ENCODE measurements at places on chromosomes 6 and 20. TPM values are rescaled to one million over a fixed set of nuclear protein-coding genes. Genes with fewer than 3 reads are reported as not detected.

The BAK1 gene
- 13.0 TPM for total RNA-seq

The ZBTB46 gene
- 4.5 TPM for total RNA-seq

The CST4 gene
- total RNA-seq, result 0.17 TPM

The TINAG gene
- not detected for total RNA-seq

The CCN2 gene
- 22.8 TPM for total RNA-seq

The TMEM200A gene
- 44.2 TPM for total RNA-seq

The DDR1 gene
- total RNA-seq, result 17.5 TPM

DNA sequence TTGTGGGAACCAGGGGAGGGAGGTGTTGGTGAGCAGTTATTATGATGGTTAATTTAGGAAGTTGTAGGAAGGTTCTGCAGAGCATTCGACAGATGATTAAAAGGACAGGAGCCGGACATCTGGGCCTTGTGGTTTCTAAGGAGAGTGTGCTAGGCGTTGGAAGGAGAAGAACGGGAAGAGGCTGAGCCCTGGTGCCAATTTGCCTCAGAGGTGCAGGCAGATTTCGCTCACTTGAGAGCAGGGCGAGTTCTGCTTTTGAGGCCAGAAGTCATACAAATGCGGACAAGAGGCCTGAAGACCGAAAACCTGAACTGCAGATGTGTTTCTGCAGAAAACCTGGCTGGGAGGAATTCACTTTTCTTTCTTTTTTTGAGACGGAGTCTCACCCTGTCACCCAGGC is 30.5 kb upstream of the RPS6KA2 start:
- H3K27me3 ChIP-seq, result peaks cover 4% of the 10 kb centered on the region
- H3K4me3 ChIP-seq, result no peak overlapping the region
- no peaks in the 10 kb centered on the region for H3K4me1 ChIP-seq
- no peak overlapping the region for H3K27ac ChIP-seq
- DNase-seq, result no peak

DNA sequence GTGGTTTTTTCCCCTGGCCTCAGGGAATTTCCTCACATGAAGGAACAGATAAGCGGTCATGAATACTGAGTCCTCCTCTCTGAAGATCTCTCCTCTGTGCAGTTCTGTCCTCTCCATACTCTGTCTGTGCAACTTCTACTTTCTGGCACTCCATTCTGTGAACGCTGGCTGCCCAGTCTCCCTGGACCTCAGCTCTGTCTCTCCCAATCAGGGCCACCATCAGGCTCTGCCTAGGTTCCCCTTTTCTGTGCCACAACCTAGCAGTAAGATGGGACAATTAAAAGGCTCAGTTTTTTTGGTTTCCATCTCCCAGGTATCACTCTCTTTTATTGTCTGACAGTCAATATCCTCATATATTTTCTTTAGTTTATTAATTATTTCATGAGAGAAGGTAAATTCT is 4.8 kb upstream of the ADGB start:
- DNase-seq, result no peak
- H3K36me3 ChIP-seq, result no peaks in the 10 kb centered on the region
- no peak overlapping the region for H3K27ac ChIP-seq
- no peaks in the 10 kb centered on the region for H3K27me3 ChIP-seq
- H3K4me3 ChIP-seq, result no peak overlapping the region
- no peaks in the 10 kb centered on the region for H3K4me1 ChIP-seq

GRCh38 chr20:54203281-54203680 is 4.6 kb upstream of the PFDN4 start:
- H3K27me3 ChIP-seq, result no peaks in the 10 kb centered on the region
- H3K27ac ChIP-seq, result no peak overlapping the region
- H3K4me3 ChIP-seq, result no peak overlapping the region
- H3K4me1 ChIP-seq, result no peaks in the 10 kb centered on the region

DNA sequence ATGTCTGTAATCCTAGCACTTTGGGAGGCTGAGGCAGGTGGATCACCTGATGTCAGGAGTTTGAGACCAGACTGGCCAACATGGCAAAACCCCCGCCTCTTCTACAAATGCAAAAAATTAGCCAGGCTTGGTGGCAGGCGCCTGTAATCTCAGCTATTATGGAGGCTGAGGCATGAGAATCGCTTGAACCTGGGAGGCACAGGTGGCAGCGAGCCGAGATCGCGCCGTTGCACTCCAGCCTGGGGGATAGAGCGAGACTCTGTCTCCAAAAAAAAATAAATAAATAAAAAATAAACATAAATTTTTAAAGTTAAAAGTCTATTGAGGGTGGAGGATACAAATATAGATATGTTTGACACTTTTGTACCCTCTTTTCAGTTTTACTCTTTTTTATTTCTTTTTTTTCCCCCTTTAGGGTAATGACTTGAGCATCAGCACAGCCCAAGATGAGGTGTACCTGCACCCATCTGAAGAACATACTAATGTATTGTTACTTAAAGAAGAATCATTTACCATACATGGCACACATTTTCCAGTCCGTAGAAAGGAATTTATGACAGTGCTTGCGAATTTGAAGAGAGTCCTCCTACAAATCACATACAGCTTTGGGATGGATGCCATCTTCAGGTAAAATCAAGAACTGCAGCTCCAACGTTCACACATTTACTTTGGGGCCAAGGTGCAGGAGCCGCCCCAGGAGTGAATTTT is 368.9 kb downstream of the LAMA2 start:
- no peaks in the 10 kb centered on the region for H3K36me3 ChIP-seq
- no peaks in the 10 kb centered on the region for H3K27me3 ChIP-seq
- no peaks in the 10 kb centered on the region for H3K4me1 ChIP-seq
- DNase-seq, result peak; percentile 73

DNA sequence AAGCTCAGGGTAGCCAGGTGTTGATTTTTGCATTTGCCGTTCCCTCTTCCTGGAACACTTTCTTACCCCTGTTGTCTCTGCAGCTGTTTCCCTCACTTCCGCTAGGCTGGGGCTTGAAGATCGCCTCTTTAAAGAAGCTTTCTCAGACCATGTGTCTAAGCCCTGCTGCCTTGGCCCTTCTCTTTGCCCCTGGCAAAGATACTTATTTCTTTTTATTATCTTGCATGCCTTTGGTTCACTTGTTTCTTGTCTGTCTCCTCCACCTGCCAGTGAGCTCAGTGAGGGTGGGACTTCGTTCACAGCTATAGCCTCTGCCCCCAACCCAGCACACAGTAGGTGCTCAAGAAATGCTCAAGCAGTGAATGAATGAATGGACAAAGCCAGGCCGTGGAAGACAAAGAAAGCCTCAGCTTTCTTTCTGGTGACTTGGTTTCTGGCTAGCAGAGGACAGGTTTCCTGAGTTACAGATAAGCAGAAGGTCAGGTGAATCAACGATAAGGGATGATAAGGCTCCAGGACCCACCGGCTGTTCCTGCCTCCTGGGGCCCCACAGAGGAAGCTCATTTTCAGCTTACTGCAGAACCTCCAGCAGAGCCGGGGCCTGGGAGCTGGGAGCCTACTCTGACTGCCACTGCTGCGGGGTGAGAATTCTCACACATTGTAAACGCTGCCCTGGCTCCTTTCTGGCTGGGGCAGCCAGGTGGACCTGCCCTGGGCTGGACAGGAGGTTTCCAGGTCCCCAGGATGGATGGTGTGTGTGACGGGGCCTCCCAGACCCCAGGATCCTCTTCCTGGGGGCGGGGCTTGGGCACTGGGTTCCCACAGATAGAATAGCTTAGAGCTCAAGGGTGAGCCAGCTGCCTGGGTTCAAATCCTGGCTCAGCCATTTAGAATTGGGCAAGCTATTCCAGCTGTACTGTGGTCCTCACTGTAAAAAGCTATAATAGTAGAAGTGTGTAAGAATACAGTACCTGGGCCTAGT is 29.8 kb downstream of the SNAI1 start:
- no peak overlapping the region for H3K27ac ChIP-seq
- no peak overlapping the region for H3K4me3 ChIP-seq
- no peak for DNase-seq

- H3K27ac ChIP-seq, result no peak overlapping the region
- no peaks in the 10 kb centered on the region for H3K4me1 ChIP-seq
- no peaks in the 10 kb centered on the region for H3K36me3 ChIP-seq
- H3K27me3 ChIP-seq, result no peaks in the 10 kb centered on the region
- H3K4me3 ChIP-seq, result no peak overlapping the region
Measured at GRCh38 chr6:127857051-127857637, 43.7 kb downstream of the THEMIS start.

DNA sequence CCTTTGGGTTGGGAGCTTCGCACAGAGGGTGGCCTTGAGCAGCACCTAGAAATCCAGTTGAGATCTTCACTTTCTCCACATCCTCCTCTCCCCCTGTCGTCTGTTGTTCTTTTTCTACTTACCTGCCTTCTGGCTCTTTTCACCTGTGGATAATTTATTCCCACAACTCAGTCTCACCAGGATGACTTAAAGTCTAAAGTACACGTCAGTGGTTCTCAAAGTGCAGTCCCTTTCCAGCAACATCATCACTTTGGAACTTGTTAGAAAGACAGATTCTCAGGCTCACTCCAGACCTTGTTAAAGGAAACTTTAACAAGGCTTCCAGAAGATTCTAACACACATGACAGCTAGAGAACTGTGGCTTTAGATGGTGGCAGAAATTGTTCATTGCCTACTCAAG is 27.7 kb upstream of the BCAS1 start:
- no peak overlapping the region for H3K4me3 ChIP-seq
- H3K27me3 ChIP-seq, result peaks cover 5% of the 10 kb centered on the region
- no peaks in the 10 kb centered on the region for H3K36me3 ChIP-seq
- H3K4me1 ChIP-seq, result no peaks in the 10 kb centered on the region
- H3K27ac ChIP-seq, result no peak overlapping the region

GRCh38 chr6:2695454-2696095 is 55.1 kb downstream of the MYLK4 start:
- H3K4me1 ChIP-seq, result no peaks in the 10 kb centered on the region
- no peak overlapping the region for H3K27ac ChIP-seq
- no peaks in the 10 kb centered on the region for H3K27me3 ChIP-seq

- peaks cover 4% of the 10 kb centered on the region for H3K4me1 ChIP-seq
- no peak overlapping the region for H3K4me3 ChIP-seq
- H3K36me3 ChIP-seq, result peaks cover 51% of the 10 kb centered on the region
- DNase-seq, result no peak
- no peak overlapping the region for H3K27ac ChIP-seq
Measured at GRCh38 chr20:45964006-45964400, 8.0 kb downstream of the ZNF335 start.

DNA sequence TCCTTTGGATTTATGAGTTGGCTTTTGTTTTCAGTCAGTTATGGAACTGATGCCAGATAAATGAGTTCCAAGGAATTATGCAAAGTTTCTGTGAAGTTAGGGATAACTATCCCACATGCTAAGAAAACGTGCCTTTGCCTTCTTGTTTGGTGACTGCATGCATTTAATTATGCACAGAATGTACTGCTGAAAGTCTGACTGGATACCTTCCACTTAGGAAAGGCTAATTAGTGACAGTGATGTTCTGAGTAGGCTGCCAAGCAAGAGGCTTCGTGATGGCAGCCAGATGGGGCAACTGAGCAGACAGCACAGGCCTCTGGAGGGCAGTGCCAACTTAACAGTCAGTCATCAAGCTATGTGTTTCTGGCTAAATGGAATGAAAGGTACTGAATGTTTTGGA is 289.9 kb downstream of the CD109 start:
- no peak overlapping the region for H3K4me3 ChIP-seq
- H3K36me3 ChIP-seq, result no peaks in the 10 kb centered on the region
- peak; percentile 41 for DNase-seq

- DNase-seq, result no peak
- peaks cover 28% of the 10 kb centered on the region for H3K36me3 ChIP-seq
- H3K4me3 ChIP-seq, result no peak overlapping the region
- H3K27ac ChIP-seq, result no peak overlapping the region
- no peaks in the 10 kb centered on the region for H3K27me3 ChIP-seq
- H3K4me1 ChIP-seq, result no peaks in the 10 kb centered on the region
Measured at GRCh38 chr6:169230946-169231789, 22.5 kb downstream of the THBS2 start.

DNA sequence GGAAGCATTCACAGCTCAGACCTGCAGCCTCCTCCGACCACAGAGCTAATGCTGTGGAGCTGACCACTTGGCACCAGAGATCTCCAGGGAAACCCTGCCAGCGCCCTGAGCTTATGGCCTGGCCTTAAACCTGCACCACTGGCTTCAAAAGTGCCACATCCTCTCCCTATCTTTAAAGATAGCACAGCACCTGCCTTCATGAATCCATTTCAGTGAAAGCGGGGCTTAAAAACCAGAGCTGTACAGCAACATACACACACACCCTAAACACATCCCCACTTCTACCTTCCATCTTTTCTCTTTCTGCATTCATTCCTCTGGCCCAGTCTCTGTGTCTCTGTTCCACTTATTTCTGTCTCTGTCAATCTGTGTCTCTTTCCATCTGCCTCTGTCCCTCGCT is 59.8 kb upstream of the CCDC167 start:
- peaks cover under 1% of the 10 kb centered on the region for H3K4me1 ChIP-seq
- no peaks in the 10 kb centered on the region for H3K36me3 ChIP-seq
- no peak overlapping the region for H3K27ac ChIP-seq
- no peak overlapping the region for H3K4me3 ChIP-seq
- no peak for DNase-seq
- H3K27me3 ChIP-seq, result peaks cover 21% of the 10 kb centered on the region

DNA sequence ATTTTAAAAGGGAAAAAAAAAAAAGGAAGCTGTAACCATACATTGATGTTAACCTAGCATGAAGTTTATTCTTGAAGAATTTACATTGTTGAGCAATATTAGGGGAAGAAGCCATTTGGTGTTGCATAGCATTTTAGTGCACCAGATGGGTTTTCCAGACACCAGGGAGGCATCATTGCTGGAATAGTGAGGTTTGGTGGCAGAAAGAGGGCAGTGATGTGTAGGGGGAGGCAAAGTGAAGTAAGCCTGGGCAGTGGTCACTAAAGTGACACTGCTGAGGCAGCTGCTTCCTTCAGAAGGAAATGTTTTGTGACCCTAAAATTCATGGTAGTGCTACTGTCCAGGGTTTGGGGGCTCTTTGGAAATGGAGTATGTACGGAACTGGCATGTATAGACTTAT is 2.6 kb downstream of the TOMM6 start:
- H3K4me1 ChIP-seq, result peaks cover 4% of the 10 kb centered on the region
- H3K4me3 ChIP-seq, result no peak overlapping the region
- no peak overlapping the region for H3K27ac ChIP-seq
- DNase-seq, result no peak

- H3K4me1 ChIP-seq, result no peaks in the 10 kb centered on the region
- no peak overlapping the region for H3K4me3 ChIP-seq
- DNase-seq, result no peak
- H3K27me3 ChIP-seq, result no peaks in the 10 kb centered on the region
- H3K36me3 ChIP-seq, result no peaks in the 10 kb centered on the region
- no peak overlapping the region for H3K27ac ChIP-seq
Measured at GRCh38 chr6:139841794-139842215, 467.4 kb upstream of the CITED2 start.
